ENCODE measurements at places on chromosomes 7 and 10.

- no peak for DNase-seq
These were observed 16.6 kb upstream of the FAM170B start for GRCh38 chr10:49150426-49150825.

GRCh38 chr7:140364819-140365218 is 33.5 kb downstream of the SLC37A3 start:
- DNase-seq, result peak; percentile 24

DNA sequence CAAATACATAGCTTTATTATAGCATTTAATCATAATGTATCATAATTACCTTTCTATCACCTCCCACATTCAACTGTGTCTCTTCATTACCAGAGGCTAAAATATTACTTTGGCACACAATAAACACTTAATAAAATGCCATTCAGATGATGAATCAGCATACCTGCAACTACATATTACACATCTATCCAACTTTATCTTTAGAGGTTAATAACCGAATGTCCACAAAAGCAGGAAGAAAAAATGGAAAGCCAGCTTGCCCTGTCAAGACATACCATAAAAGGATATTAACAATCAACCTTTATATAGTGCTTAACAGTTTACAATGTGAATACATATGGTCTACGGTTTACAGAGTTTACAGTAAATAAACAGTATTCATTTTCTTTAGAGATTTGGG is 12.7 kb downstream of the CACUL1 start:
- DNase-seq, result no peak

- no peak for DNase-seq
These were observed 22.4 kb downstream of the NACAD start for GRCh38 chr7:45066409-45066808.

- no peak for DNase-seq
These were observed 1.7 kb downstream of the CDK6 start for GRCh38 chr7:92834507-92835260.

- DNase-seq, result no peak
These were observed 22.0 kb downstream of the SLC16A9 start for GRCh38 chr10:59687657-59688056.

DNA sequence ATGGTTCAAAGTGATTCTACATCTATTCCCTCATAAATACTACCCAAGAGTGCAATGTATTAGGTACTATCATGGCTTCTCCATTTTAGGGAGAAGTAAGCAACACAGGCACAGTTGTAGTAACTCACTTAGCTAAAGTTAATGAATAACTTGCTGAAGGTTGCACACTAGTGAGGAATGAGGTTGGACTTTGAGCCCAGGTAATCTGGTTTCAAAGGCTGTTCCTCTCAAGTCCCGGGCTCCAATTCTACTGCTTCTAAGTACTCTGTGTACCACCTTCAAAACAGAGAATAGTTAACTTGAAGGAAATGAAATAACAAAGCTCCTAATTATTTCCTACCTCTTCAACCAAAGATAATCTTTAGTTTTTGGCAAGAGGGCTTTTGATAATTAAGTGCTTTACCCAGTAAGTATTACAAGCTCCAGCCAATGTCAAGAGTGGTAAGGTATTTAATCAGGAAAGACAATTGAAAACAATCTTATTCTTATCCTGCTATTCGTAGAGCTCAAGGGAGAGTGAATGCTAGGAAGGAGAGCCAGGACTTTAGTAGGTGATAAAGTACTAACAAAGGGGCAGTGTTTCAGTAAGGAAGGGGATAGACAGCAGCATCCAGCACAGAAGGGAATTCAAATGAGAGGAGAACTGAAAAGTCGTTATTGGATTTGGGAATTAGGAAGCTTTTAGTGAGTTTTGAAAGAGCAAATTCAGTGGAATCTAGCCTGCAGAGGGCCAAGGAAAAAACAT is 158.2 kb upstream of the PTPRZ1 start:
- no peak for DNase-seq

DNA sequence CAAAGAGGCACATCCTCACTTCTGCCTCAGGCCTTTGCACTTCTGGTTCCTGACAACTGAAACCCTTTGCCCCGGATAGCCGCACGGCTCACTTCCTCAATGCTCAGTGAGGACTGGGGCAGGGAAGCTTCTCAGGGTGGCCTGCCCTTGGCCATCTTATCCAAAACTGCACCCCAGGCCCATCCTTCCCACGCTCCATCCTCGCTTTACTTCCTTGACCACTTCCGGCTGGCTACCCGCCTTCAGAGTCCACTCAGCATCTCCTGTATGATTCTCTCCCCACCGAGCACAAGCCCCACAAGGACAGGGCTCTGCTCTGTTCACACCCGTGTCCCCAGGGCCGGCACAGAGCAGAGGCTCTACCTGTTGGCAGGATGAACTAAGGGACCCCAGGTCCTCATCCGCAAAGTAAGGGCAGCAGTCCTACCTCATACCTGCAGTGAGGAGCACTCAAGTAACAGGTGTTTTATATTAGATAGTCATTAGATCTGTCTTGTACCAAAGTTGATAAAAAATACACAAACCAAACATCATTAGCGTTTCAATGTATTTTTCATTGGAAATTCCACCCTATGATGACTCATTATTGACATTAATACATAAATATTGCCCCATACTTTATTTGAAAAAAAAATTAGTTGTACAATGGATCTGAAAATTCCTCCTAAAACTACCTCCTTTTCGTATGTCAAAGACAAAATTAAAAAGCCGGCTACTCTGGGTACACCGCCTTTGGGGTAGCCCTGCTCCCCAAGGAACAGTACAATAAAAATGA is 35.0 kb downstream of the GNA12 start:
- DNase-seq, result peak; percentile 75

DNA sequence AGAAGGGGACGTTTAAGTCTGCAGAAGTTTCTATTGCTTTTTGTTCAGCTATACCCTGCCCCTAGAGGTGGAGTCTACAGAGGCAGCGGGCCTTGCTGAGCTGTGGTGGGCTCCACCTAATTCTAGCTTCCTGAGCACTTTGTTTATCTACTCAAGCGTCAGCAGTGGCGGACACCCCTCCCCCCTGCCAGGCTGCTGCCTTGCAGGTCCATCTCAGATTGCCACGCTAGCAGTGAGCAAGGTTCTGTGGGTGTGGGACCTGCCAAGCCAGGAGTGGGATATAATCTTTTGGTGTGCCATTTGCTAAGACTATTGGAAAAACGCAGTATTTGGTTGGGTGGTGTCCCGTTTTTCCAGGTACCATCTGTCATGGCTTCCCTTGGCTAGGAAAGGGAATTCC is 147.3 kb upstream of the PRPS1L1 start:
- no peak for DNase-seq

DNA sequence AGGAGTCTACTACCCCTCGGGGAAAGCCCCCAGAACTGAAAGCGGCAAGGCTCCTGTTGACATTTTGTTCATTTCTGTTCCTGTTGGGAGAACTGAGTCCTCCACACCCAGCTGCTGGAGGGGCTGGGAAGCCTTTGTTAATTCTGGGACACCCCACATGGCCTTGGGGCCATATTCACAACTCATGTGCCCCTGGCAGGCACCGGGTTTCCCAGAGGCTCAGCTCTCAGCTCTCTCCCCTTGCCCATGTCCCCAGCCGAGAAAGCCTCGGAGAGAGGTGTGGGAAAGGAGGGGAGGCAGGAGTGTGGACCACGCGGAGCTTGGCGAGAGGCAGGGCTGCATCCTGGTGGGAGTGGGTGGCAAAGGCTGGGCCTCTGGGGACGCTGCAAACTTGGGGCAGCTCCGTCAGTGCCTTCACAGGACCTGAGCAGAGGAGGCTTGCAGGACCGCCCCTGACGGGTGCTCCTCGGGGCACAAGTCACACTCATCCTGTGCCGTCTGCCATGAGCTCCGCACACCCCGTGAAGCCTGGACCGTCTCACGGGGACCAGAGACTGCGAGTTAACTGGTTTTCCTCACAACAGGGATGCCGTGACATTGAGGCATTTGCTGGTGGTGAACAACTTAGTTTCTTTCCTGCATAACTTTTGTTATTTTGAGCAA is 140.9 kb downstream of the DNAJB6 start:
- DNase-seq, result peak; percentile 36

DNA sequence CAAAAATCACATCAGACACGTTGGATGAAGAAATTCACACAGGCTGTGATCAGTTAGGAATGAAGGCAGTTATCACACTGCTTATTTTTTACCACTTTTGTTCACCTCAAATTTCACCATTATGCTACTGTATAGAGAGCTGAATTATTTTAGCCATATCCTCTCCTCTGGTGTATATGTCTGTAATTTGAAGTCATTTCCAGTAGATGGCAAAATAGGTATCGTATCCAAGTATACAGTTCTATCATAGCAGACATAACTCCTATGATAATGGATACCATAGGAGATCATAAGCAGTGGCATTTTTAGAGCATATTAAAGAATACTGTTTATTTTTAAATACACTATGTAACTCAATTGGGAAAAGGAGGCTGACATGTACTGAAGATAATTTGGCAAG is 909.7 kb downstream of the DNAJB9 start:
- DNase-seq, result no peak

GRCh38 chr10:119331061-119331460 is 123.7 kb downstream of the GRK5 start:
- no peak for DNase-seq

- DNase-seq, result peak; percentile 22
These were observed 335.4 kb upstream of the MGMT start for GRCh38 chr10:129131457-129132132.

DNA sequence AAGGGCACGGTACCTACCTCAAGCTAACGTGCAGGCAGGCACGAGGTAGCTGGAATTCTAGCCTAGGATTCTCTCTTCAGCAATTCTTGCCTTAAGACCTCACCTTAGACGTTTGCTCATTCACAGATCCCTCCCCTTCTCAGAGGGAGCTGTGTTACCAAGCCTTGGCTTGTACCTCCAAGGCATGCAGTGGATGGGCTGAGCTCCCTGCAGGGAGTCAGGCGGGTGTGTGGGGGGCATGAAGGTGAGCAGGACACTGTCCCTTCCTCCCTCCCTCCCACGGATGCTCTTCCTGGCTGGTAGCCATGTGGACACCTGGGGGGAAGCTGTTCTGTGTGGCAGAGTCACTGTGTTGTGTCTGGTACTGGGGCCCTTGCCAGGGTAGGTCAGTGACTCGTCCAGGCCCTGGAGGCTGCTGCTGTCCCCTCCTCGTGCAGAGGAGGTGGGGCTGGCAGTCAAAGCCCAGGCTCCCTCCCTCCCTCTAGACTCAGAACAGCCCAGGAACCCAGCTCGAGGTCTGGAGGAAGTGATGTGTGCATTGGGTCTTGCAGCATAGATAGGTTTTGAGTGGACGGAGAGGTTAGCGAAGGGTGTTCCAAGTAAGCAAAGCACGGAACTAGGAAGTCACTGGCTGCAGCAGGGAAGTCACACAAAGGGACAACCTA is 222.2 kb upstream of the SH2B2 start:
- DNase-seq, result peak; percentile 91

DNA sequence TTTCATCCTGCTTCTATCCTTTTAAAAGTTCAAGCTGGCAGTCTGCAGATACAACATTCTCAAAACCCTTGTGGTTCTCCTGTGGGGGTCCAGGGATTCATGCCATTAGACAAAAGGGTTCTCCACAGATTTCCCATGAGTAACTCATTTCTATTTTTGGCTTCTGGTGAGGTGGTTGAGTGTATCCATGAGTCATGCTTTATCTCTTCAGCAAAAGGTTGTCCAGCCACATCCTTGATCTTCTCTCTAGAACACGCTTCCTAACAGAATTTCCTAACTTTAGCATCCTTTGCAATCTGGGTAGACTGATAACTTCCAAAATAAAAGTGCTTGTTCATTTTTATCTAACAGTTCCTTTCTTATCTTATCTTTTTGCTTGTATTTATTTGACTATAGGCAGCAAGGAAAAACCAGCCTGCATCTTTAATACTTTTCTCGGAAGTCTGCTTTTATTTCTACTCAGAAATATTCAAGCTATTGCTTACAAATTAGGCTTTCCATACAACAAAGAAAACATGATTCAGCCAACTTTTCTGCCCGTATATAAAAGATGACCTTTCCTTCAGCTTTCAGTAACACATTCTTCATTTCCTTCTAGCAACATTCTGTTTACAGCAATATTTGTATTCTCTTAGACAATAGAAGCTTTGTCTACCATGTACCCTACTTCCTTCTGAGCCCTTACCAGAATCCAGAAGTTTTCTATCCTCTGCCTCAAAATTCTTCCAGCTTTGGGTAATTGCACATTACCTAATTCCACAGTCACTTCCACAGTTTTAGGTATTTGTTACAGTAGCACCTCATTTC is 79.3 kb upstream of the IL6 start:
- peak; percentile 10 for DNase-seq
